ENCODE measurements at places on chromosomes 3 and 15.
A peak's percentile ranks its signal among the peaks of the same experiment; 100 is the strongest.

DNA sequence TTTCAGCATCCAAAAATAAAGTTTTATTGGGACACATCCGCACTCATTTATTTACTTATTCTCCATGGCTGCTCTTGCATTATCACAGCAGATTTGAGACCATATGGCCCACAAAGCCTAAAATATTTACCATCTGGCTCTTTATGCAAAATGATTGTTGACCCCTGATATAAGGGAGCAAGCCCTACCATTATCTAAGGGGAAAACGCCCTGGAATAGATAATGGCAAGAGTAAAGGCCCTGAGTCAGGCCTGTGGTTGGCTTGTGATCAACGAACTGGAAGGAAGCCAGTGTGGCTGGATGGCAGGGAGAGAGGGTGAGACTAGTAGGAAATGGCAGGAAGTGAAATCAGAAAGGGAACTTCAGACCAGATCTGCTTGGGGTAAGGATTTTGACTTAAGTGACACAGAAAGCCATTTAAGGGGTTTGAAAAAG lies 24.6 kb upstream of the DMXL2 start:
- DNase-seq, result peak; percentile 71

DNA sequence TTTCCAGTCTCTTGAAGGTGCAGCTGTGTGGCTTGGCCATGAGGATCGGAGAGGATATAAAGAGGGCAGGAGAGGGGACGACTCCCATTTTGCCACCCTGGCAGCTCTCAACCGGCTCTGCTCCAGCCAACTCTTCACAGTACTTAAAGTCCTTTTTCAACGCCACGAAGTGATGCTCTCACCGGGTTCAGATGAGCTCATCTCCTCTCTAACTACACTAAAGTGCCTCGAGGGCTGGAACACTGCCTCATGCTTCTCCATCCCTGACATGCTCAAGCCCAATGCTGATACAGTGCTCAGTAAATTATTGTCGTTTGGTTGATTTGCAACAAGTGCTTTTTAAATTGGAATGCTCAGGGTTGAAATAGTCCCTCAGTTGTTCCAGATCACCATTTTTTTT lies 97.8 kb downstream of the GTPBP8 start:
- no peak for DNase-seq

- DNase-seq, result no peak
Observed at GRCh38 chr3:128226795-128227395, 73.6 kb downstream of the EEFSEC start.

GRCh38 chr15:90114451-90114901 lies 12.2 kb upstream of the IDH2 start:
- no peak for DNase-seq

- DNase-seq, result no peak
Observed at GRCh38 chr15:98843844-98844243, 163.7 kb downstream of the PGPEP1L start.

Measured in RCC 7860 (cell line).